ENCODE measurements at places on chromosomes 1 and 21. TPM values are rescaled to one million over a fixed set of nuclear protein-coding genes. Genes with fewer than 3 reads are reported as not detected.

The GBP5 gene
- not detected for total RNA-seq

The CD164L2 gene
- not detected for total RNA-seq

The H6PD gene
- total RNA-seq, result 22.4 TPM

The LAMC2 gene
- total RNA-seq, result 1.8 TPM

The GPR25 gene
- not detected for total RNA-seq

The ZNF695 gene
- total RNA-seq, result 3.0 TPM

The TFF3 gene
- not detected for total RNA-seq

The TRPM2 gene
- total RNA-seq, result not detected

The CGN gene
- 0.15 TPM for total RNA-seq

The LAMTOR5 gene
- 177 TPM for total RNA-seq

The ILDR2 gene
- total RNA-seq, result under 0.01 TPM

The CD1E gene
- total RNA-seq, result not detected

The SYT11 gene
- total RNA-seq, result 20.8 TPM

The AADACL3 gene
- total RNA-seq, result not detected

The KCNJ10 gene
- not detected for total RNA-seq

The LGR6 gene
- under 0.01 TPM for total RNA-seq

The C8B gene
- not detected for total RNA-seq

The HORMAD1 gene
- total RNA-seq, result not detected

The LRRC38 gene
- not detected for total RNA-seq

The MYBPH gene
- not detected for total RNA-seq

The ANKRD45 gene
- 0.30 TPM for total RNA-seq

The LRRC3 gene
- 1.3 TPM for total RNA-seq

The TTC34 gene
- total RNA-seq, result 0.15 TPM

The LYPD8 gene
- not detected for total RNA-seq

The S100A16 gene
- total RNA-seq, result 391 TPM

The RGS13 gene
- not detected for total RNA-seq

The CELA2B gene
- total RNA-seq, result not detected

The RIMS3 gene
- 1.0 TPM for total RNA-seq

The EPS8L3 gene
- not detected for total RNA-seq

The CCDC17 gene
- total RNA-seq, result under 0.01 TPM

The HNRNPR gene
- total RNA-seq, result 67.9 TPM

The CYP4X1 gene
- total RNA-seq, result not detected

The FAAH gene
- total RNA-seq, result 1.0 TPM

The CYP4Z1 gene
- total RNA-seq, result not detected

The ERG gene
- not detected for total RNA-seq

The ESPN gene
- total RNA-seq, result not detected

The LCE1D gene
- not detected for total RNA-seq

The KRTAP10-4 gene
- total RNA-seq, result not detected

The FCRL4 gene
- not detected for total RNA-seq

The CNIH3 gene
- total RNA-seq, result 1.2 TPM

The LINGO4 gene
- total RNA-seq, result not detected

The TMCC2 gene
- total RNA-seq, result 3.4 TPM

The PCSK9 gene
- total RNA-seq, result 37.8 TPM

The TFF2 gene
- not detected for total RNA-seq

The LY9 gene
- total RNA-seq, result not detected

The CAPN8 gene
- not detected for total RNA-seq

The POU3F1 gene
- not detected for total RNA-seq

Measured in bronchus fibroblast of lung (primary cell).